ENCODE measurements at places on chromosomes 11 and 22.

GRCh38 chr22:35690001-35690400 lies 27.7 kb upstream of the APOL5 start:
- no peak for DNase-seq

DNA sequence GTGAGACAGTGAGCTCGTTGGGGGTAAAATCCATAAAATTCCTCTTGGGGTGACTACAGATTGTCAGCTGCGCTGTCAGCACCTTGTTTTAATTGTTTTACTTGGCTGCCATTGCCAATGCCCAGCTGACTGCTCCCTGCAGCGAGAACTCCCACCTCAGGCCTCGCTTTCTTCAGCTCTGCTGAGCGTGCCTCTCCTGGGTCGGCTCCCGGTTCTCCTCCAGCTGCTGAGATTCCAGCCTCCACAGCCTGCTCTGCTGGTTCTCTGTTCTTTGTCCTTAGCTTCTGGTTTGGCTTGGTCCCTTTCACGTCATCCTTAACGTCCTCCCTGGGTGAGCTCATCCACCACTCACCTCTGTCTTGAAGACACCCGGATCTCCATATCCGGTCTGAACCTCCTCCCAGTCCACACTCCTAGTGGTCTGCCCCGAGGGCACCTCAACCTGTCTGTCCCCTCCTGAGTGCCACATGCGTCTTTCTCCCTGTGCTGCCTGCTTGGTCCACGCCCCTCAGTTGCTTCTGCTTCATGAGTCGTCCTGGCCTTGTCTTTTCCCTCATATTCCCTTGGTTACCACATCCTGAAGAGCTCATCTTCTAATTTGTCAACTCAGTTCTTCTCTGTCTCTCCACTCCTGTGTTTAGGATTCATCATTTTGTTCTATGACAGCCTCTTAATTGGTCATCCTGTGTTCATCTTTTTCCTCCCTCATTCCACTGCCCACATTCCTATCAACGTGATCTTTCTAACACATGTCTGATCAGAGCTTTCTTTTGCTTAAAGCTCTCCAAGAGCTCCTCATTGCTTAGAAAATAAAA lies 35.6 kb downstream of the BMAL1 start:
- DNase-seq = no peak

GRCh38 chr11:44592125-44592940 lies 26.9 kb downstream of the CD82 start:
- DNase-seq = no peak

DNA sequence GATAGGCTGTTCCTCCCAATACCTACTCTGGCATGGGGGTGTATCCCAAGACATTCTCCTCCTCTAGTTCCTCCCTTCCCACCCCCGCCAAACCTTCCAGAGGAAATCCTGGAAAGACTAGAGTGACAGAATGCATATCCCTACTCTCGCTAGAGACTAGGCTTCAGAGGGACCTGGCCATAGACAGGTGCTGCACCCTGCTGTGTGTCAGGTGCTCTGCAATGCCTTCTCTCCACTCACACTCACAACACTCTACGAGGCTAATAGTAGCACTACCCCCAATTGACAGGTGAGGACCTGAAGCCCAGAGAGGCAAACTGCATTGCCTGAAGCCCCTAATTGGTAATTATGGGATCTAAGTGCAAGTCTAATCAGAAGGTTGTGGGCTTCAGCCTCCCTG lies 46.2 kb upstream of the LMO1 start:
- DNase-seq = no peak

- DNase-seq = peak; percentile 63
Observed at GRCh38 chr22:37827056-37827455, 3.9 kb downstream of the GALR3 start.

- DNase-seq = peak; percentile 69
Observed at GRCh38 chr11:9003573-9004182, at the start of gene NRIP3. TSS of gene NRIP3 (minus strand) at chr11:9004001. CDS start at chr11:9003935, 66 bp downstream.

Data from left ventricle myocardium inferior (tissue), 1 donor.